Esophagus squamous epithelium (tissue), 5 donors: ENCODE measurements at places on chromosomes 12 and 14. TPM values are rescaled to one million over a fixed set of nuclear protein-coding genes. Genes with fewer than 3 reads are reported as not detected.

Gene ANKS1B
- total RNA-seq = 2.1 TPM

Gene NANOG
- not detected for total RNA-seq

Gene CDKN3
- total RNA-seq = 7.4 TPM

Gene ADAM21
- not detected for total RNA-seq

Gene KRT6A
- total RNA-seq = 17,128 TPM

Gene TDRD9
- 0.09 TPM for total RNA-seq

Gene KRT72
- not detected for total RNA-seq

Gene PROX2
- not detected for total RNA-seq

Gene MANSC4
- total RNA-seq = not detected

Gene DPF3
- under 0.01 TPM for total RNA-seq

Gene TEAD4
- total RNA-seq = 12.1 TPM

Gene OR4K5
- not detected for total RNA-seq

Gene SIX6
- not detected for total RNA-seq

Gene ANG
- 15.1 TPM for total RNA-seq

Gene KRT81
- not detected for total RNA-seq

Gene PTPRO
- total RNA-seq = 0.76 TPM

Gene EMP1
- total RNA-seq = 2,742 TPM

Gene ASCL1
- total RNA-seq = not detected

Gene CFAP73
- total RNA-seq = not detected

Gene P2RX2
- not detected for total RNA-seq

Gene MIP
- total RNA-seq = not detected

Gene KDM2B
- total RNA-seq = 20.7 TPM

Gene ABCD2
- 0.11 TPM for total RNA-seq

Gene KLHL33
- not detected for total RNA-seq

Gene LAG3
- total RNA-seq = 0.76 TPM

Gene DNAJC22
- total RNA-seq = 0.53 TPM

Gene FGD6
- total RNA-seq = 19.1 TPM

Gene IL23A
- 2.6 TPM for total RNA-seq

Gene CISTR
- not detected for total RNA-seq

Gene ACSM4
- total RNA-seq = not detected

Gene VRTN
- not detected for total RNA-seq

Gene GNB3
- not detected for total RNA-seq

Gene GUCY2C
- not detected for total RNA-seq

Gene JPH4
- not detected for total RNA-seq

Gene FIGNL2
- total RNA-seq = 0.38 TPM

Gene PTPRB
- total RNA-seq = 4.4 TPM

Gene C3AR1
- 9.5 TPM for total RNA-seq

Gene CMTM5
- total RNA-seq = not detected

Gene HELB
- 1.6 TPM for total RNA-seq

Gene KRT8
- total RNA-seq = 50.2 TPM

Gene SDR9C7
- 13.6 TPM for total RNA-seq

Gene TMEM132D
- total RNA-seq = not detected

Gene TSPAN11
- total RNA-seq = 3.0 TPM
